Mucosa of gallbladder (tissue), 1 donor: ENCODE measurements at places on chromosomes 1 and 21. TPM values are rescaled to one million over a fixed set of nuclear protein-coding genes. Genes with fewer than 3 reads are reported as not detected.

The TTC34 gene
- 1.4 TPM for total RNA-seq

The SFT2D2 gene
- total RNA-seq: 67.8 TPM

The CELSR2 gene
- 20.9 TPM for total RNA-seq

The PARS2 gene
- total RNA-seq: 6.3 TPM

The ZNF678 gene
- total RNA-seq: 10.8 TPM

The NBPF6 gene
- not detected for total RNA-seq

The SLC9C2 gene
- not detected for total RNA-seq

The LCA5L gene
- total RNA-seq: 2.7 TPM

The B3GALT2 gene
- 132 TPM for total RNA-seq

The LENEP gene
- not detected for total RNA-seq

The SCCPDH gene
- 38.1 TPM for total RNA-seq

The LIN9 gene
- 1.8 TPM for total RNA-seq

The C1orf74 gene
- total RNA-seq: 1.8 TPM

The APOBEC4 gene
- total RNA-seq: not detected

The NTMT2 gene
- total RNA-seq: not detected

The BARHL2 gene
- total RNA-seq: not detected

The CYP4A11 gene
- total RNA-seq: 14.2 TPM

The WNT2B gene
- total RNA-seq: 8.1 TPM

The PTGER3 gene
- total RNA-seq: 28.4 TPM

The TRIM67 gene
- total RNA-seq: 0.03 TPM

The RGS21 gene
- not detected for total RNA-seq

The RCC1 gene
- 30.3 TPM for total RNA-seq

The SPATA1 gene
- total RNA-seq: 2.2 TPM

The ETS2 gene
- 93.5 TPM for total RNA-seq

The ZNF648 gene
- not detected for total RNA-seq

The FGR gene
- 7.6 TPM for total RNA-seq

The NEGR1 gene
- 26.9 TPM for total RNA-seq

The OR2L2 gene
- total RNA-seq: 0.06 TPM

The FCRL4 gene
- not detected for total RNA-seq

The SPRR1A gene
- not detected for total RNA-seq

The KRTAP7-1 gene
- not detected for total RNA-seq

The ICOSLG gene
- 8.6 TPM for total RNA-seq

The FCRL1 gene
- not detected for total RNA-seq

The STIL gene
- total RNA-seq: 2.7 TPM

The RNU1-4 gene
- 1,358 TPM for total RNA-seq

The PLA2G2F gene
- 0.92 TPM for total RNA-seq

The LHX8 gene
- 0.83 TPM for total RNA-seq

The MYOM3 gene
- total RNA-seq: 1.7 TPM

The FAM151A gene
- total RNA-seq: not detected

The GJA8 gene
- not detected for total RNA-seq

The DNAJC8 gene
- total RNA-seq: 61.9 TPM

The PGLYRP3 gene
- total RNA-seq: not detected
